ENCODE measurements at places on chromosomes 3 and 15.

DNA sequence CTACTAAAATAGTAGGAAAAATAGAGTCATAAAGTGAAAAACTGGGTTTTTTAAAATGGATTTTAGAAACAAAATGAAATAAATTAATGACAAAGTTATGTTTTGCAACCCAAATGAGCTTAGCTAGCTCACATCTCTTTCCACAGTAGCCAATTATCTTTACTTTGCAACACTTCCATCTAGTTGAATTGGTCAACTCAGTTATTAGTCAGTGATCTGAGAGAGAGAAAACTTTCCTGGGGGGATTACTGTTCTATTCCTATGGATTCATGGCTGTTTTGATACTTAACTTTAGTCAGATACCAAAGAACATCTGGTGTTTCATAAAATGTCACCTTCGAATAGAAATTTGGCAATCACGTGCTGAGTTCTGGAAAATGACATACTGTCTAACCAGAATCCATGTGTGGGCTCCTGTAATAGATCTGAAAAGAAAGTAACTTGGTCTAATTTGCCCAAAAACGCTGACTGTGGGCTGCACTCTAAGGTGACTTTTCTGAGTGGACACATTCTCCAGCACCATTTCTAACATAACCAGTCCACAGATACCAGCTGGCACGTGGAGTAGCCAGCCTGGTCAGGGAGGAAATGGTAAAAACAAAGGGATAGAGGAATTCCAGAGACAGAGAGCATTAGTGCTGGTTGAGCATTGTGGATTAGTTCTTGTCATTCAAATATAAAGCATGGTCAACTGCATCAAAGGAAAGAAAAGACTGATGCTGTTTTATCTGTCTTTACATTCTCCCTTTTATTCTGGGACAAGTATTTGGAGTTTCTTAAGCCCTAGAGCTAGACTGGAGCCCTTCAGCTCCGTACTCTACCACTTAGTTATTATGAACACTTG, 45.2 kb upstream of the CCDC80 start:
- no peak for DNase-seq

DNA sequence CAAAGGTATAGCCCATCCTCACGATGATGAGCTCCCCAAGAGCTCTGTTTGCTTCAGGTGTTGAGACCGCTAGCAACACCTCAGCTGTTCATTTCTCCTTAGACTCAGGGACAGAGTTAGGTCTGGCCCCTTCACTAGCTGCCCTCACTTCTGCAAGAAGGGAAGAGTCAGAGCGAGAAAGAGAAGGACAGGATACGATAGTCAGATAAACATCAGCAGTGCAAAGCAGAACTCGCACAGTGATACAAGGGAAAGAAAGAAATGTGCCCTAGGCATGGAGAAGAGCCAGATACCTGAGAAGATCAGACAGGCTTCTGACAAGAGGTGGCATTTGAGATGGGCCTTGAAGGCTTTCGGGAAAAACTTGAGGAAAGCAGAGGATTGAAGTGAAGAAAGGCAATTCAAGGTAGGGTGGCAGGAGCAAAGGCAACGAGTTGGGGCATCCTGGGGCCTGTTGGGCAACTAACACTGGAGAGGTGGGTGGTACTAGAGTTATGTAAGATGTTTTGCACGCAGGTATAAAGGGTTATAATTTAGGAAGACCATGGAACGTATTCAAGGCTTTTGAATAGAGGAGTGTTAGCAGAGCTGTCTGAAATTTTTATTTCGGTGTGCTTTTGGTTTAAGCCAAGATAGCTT, 106.0 kb downstream of the PGPEP1L start:
- DNase-seq: no peak

DNA sequence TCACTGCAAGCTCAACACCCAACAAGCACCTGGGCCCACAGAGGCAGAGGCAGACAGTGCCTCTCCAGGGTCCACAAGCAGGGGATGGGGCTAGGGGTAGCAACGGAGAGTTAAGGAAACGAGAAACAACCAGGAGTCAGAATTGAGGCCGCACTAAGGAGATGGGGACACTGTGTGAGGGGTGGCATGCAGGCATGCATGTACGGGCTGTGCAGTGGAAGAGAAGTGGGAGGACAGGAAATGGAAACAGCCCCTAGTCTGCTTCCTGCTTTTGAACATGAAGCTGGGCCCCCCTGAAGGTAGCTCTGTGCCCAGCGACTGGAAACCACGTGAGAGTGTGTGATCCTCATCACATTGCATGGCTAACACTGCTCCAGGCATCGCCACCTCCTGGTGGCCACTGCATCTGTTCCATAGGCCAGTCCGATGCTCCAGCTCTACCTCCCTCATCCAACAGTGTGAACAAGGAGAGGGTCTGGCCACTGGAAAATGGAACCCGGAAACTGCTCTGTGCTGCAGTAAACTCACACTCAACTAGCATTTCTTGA, 44.0 kb downstream of the XXYLT1 start:
- DNase-seq: no peak

DNA sequence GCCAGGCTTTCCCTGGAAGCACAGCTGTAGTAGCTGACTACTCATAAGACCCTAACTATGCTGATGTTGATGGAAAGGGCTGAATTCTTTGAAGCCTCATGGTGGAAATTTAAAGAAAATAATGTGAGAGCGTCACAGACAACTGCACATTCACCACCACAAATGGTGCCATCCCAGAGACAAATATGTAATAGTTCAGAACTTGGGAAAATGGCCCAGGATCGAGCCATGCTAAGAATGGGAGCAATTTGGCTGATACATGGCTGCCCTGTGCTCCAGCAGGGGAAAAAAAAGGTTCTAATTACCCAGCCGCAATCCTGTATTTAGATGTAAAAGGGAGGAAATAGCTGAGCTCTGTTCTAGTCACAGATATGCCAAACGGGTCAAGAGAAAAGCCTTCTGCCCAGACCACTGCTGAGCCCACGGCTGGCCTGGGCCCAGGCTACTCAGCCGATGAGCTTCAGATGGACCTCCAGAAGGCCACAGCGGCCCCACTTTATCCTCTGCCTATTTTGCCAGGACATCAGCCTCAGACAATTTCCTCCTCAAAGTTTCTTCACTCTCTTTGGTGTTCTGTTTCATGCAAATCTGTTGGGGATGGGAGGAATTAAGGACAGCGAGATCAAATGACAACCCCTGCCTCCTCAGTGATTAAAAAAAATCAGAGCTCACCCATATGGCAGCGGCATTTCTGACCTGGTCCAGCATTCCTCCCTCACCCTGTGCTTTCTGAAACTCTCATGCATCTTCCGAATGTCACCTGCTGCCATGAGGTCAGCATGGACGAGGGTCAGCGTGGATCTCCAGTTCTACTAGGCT, 54.5 kb upstream of the MEX3B start:
- DNase-seq: no peak

- no peak for DNase-seq
Observed at GRCh38 chr3:143881095-143881494, 32.8 kb upstream of the SLC9A9 start.

GRCh38 chr3:169522595-169523529, 140.7 kb downstream of the MECOM start:
- DNase-seq: no peak

GRCh38 chr15:68787609-68788263, 33.0 kb downstream of the ANP32A start:
- DNase-seq: no peak

- DNase-seq: peak; percentile 26
Observed at GRCh38 chr3:18423401-18424212, 1.5 kb downstream of the SATB1 start.

GRCh38 chr15:94287794-94288246, 56.5 kb downstream of the MCTP2 start:
- no peak for DNase-seq

DNA sequence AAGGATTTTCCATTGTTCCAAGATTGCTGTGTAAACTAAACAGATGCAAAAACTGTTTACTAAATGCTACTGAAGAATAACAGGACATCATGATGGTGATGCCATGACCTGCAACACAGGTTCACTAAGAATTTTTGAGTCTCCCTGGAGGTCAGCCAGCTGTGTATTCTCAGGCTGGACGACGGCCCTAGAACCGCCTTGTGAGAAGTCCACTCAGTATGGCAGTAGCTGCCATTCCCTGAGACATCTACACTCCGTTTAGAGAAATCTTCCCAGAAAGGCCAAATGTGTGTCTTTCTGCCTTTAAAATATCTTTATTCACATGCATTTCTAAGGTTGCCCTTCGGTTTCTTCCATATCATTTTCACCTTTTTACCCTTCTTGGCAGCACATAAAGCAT, 63.3 kb downstream of the MYO1E start:
- DNase-seq: no peak

DNA sequence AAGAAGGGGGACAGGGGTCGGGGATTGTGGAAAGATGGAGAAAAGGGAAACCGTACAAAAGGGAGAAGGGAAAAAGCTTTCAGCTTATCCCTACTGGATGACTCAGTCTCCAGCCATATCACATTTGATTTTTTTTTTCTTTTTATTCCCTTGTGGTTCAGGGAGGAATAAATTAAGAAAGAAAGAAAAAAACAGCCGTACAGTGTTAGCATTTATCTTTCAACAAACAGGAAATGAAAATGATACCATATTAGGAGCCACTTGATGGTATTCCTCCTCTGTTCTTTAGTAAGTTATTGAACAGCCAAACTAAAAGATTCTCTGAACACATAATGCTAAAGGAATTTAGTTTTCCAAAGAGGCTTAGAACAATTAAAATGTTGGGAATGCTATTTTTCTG, 594.4 kb downstream of the FOXP1 start:
- no peak for DNase-seq

DNA sequence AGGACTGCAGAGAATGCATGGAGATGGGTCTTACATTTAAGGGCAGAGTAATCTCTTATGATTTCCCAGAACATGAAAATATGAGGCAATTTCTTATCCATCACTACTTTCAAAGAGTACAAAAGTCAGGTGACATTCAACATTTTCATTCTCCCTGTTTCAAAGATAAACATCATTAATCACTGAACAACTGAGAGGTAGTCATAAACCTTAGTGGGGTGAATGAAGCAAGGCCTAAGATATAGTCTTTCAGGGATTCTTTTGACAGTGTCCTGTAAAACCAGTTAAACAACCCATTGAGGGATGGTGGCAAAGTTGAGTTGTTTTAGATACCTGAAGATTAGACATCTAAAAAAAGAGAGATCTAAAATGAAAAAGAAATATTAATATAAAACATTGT, 271.6 kb upstream of the CBLB start:
- DNase-seq: no peak

GRCh38 chr15:74889390-74889882, 406 bp upstream of the MPI start:
- DNase-seq: no peak

DNA sequence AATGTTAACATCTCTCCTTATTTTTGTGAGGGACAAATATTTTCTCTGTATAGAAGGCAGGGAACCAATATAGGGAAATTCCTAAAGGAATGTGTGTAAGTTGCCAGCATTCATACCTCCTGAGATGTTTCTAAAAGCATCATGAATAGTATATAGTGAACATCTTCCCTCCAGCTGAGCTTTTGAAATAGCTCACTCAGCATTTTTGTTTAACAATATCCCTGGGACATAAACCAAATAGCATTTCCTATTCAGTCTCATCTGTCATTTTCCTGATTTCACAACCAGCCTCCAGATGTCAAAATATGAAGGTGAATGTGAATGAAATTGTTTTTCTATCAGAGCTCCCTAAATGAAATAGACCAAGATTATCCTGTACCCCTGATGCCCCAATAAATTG, 137.2 kb downstream of the PPM1L start:
- no peak for DNase-seq

- DNase-seq: no peak
Observed at GRCh38 chr3:124149771-124150170, 157.8 kb upstream of the ROPN1 start.

DNA sequence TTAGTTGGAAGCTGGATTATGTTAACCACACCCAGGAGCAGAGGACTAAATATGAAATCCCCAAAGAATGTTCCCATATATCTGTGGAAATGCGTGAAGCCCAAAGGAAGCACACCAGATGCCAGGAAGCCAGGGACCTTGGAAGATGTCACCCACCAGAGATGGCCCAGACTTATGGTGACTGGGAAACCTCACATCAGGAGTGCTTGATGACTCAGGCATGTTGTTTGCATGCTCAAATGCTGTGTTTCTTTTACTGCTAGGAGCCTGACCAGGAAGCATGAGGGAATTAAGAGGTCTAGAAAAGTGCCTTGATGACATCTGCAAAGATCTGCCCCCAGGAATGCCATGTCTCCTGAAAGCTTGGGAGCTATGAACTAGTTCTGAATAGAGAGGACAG, 109.0 kb upstream of the SLC2A2 start:
- no peak for DNase-seq

Measured in posterior cingulate gyrus (tissue), 11 donors.